ENCODE measurements at places on chromosomes 12 and 14.

GRCh38 chr12:70354787-70355186, 11.3 kb upstream of the KCNMB4 start:
- DNase-seq = no peak

- DNase-seq = no peak
Measured at GRCh38 chr12:18416412-18416811, 155.1 kb downstream of the PIK3C2G start.

DNA sequence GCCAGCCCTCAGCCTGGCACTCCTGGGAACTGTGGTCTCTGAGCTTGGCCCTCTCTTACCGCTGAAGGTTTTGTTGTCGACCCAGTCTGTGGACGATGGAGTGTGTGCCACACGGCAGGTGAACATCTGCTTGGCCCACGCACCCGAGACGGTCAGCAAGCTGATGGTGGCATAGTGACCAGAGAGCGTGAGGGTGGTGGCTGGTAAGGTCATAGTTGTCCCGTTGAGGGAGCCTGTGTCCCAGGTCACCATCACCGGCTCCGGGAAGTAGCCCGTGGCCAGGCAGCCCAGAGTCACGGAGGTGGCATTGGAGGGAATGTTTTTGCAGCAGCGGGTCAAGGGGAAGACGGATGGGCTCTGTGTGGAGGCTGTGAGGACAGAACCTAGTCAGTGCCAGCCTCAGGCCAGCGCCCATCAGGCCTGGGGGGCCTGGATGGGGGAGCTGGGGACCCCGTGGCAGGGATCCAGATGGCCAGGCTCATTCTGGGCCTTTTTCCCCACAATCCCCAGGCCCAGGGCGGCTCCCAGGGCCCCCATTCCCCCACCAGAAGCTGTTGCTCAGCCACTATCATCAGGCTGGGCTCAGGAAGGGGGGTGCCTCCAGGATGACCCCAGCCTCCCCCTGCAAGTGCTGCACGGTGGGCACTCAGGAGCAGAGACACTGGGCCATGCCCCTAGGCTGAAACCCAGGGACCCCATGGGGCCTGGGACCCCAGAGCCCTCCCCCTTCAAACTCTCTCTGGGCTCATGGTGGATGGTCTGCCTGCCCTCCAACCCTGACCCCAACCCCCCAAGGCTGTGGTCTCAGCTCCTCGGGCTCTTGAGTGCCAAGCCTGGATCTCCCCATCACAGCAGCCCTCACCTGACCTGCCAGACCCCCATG, 75.2 kb downstream of the TMEM121 start:
- no peak for DNase-seq

- DNase-seq = no peak
Measured at GRCh38 chr14:35386673-35387125, 17.9 kb downstream of the NFKBIA start.

DNA sequence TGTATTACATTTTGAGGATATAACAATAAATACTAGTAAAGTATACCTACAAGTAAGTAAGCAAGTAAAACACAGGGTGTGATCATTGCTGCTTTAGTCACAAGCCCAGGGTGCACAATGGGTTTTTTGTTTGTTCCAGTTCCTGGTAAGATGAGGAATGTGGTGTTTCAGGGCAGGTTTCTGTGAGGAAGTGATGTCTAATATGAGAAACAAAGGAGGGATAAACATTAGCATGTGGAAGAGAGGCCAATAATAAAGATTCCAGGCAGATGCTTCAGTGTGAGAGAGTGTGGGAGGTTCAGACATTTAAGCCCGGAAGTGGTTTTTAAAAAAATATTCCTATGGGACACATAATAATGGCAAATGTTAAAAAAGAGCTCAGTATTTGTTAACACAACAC, 808.1 kb upstream of the USP15 start:
- DNase-seq = no peak

- no peak for DNase-seq
Measured at GRCh38 chr12:22248121-22248520, 86.4 kb downstream of the ST8SIA1 start.

GRCh38 chr14:100441271-100441947, 118.3 kb downstream of the SLC25A47 start:
- no peak for DNase-seq

DNA sequence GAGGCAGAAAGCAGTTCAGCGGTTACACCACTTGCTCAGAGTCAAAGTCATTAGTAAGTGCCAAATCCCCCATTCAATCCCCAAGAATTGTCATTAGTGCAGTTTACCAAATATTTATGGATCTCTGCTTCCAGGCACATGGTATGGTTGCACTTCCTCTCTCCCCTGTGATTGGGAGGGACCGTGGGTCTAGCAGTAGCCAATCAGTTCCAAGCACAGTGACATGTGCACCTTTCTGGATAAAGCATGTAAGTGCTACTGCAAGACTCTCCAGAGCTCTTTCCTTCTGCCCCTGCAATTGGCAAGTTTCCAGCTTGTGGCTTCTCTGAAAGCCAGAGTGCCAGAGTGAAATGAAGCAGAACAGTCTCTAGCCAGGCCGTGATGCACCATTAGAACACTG, 85.3 kb upstream of the FLRT2 start:
- DNase-seq = no peak

DNA sequence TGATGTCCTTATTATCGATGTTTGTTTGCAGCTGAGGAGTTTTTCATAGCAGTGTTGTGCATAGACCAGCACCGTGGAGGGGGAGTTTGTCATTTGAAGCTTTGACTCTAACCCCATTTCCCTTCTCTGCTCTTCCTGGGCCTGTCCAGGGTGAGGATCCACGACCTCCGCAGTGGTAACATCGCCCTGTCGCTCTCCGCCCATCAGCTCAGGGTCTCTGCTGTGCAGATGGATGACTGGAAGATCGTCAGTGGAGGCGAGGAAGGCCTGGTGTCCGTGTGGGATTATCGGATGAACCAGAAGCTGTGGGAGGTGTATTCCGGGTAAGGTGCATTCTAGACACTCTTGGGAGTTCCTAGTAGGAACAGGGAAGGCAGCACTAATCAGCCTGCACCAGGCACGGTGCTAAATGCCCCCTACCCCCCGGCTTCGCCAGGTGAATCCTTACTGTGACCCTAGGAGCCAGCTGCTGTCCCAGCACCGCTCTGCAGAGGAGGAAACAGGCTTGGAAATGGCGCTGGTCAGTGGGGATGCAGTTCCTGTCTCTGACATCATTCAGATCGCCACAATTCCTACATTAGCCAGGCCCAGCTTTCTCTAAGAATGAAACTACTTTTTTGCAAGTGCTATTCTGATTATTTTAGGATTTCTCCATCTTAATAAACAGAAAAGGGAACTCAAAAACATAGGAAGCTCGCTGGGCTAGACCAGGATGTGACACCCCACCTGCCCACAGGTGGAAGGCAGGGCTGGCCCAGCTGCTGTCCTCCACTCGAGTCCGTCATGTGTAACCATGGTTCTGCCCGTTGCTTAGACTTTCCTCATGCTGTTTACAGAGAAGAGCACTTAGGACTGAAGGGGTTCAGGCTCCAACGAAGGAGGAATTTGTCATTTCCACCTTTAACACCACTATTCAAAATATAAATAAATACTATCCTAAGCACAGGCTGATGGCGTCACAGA, 74.9 kb downstream of the TESC start:
- DNase-seq = no peak

All from AG08396 (cell line).